Astrocyte (in vitro differentiated cells and primary cell): ENCODE measurements at places on chromosomes 4 and X. TPM values are rescaled to one million over a fixed set of nuclear protein-coding genes. Genes with fewer than 3 reads are reported as not detected.

GRCh38 chrX:9983441-9983840 lies 16.3 kb downstream of the CLDN34 start:
- DNase-seq = no peak

DNA sequence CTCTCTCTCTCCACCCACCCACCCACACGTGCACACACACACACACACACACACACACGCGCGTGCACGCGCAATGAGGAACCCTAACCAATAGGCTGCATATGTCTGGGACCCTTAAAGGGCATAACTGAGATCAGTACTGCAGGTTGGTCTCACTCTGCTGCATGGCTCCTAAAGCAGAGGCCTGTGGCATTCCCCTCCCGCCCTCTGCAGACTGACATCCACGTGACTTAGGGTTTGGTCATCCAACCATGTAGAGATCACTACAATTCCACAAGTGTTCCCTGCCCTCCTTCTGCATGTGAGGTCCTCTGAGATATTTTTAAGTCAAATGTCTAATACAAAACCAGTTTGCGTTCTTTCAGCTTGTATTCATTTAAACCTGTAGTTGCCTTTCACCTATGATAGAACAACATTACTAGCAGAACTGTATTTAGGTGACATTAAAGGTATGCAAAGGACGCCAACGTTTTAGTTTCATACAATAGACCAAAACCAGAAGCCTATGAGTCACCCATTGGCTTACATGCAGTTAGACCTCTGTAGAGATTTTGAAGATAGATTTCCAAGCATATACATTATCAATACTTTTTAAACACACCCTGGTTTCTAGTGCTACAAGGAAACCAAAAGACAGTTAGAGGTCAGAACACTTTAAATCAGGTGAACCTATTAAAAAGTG lies 10.1 kb downstream of the XAGE5 start:
- DNase-seq = no peak

GRCh38 chr4:53674903-53675302 lies 83.6 kb upstream of the LNX1 start:
- DNase-seq = no peak

DNA sequence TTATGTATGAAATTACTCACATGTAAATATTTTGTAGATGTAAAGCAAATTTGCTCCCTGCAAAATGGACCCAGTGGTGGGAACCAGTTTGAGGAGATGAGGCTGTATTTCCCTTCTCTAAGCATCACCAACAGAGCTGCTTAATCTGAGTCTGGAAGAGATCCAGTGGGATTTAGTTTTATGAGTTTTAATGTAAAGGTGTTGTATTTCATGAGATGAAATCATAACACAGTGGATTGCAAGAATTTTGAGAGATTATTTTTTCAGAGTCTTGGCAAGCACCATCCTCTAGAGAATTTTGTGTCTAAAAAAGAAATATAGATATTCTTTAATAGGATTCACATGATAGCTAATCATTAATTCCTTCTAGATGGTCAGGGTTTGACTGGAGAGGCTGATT lies 35.6 kb upstream of the SFRP2 start:
- no peak for DNase-seq

- DNase-seq = peak; percentile 21
Observed at GRCh38 chr4:183905593-183906488, 734 bp downstream of the STOX2 start.

GRCh38 chr4:70666369-70666768 lies at the start of gene JCHAIN:
Gene JCHAIN, minus strand, starts transcription at chr4:70666508. Its CDS starts 18 bp downstream, at chr4:70666490.
- peak; percentile 35 for DNase-seq

- no peak for DNase-seq
Observed at GRCh38 chr4:38987491-38987890, 44.7 kb downstream of the TMEM156 start.

GRCh38 chrX:11266573-11267003 lies 26.6 kb upstream of the AMELX start:
- DNase-seq = no peak

- DNase-seq = peak; percentile 56
Observed at GRCh38 chrX:107730991-107731766, 44.4 kb downstream of the TSC22D3 start.

GRCh38 chr4:26570596-26570995 lies 13.3 kb upstream of the TBC1D19 start:
- peak; percentile 19 for DNase-seq

DNA sequence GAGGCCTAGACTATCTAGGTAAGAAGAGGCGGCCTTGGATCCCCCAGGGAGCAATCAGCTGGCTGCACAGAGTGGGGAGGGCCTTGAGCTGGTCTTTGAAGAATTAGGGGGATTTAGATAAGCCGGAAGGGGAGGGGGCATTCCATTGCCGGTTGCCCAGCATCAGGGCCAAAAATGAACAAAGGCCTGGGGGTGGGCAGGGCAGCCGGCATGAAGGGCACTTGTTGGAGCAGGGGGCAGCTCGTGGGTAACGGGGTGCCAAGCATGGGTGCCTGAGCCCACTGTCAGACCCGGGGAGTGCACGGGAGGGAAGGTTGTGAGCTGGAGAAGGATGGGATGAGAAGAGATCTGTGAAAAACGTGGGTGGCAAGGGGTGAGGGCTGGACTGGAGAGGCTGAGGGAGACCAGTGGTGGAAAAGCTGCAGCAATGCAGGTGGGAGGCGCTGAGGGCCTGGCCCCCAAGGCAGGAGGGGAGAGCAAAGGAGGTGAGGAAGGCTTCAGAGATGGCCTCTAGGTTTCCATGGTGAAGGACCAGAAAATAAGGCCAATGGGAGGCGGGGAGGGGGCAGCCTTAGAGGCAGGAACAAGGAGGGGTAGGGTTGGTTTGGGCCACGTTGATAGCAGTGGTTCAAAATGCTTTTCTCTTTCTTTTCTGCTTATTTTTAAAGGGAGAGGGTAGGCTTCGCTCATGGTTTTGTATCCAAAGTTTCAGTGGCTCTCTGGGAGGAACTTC lies 8.6 kb downstream of the KLF3 start:
- no peak for DNase-seq

GRCh38 chr4:15771216-15772058 lies 6.7 kb upstream of the CD38 start:
- DNase-seq = no peak

DNA sequence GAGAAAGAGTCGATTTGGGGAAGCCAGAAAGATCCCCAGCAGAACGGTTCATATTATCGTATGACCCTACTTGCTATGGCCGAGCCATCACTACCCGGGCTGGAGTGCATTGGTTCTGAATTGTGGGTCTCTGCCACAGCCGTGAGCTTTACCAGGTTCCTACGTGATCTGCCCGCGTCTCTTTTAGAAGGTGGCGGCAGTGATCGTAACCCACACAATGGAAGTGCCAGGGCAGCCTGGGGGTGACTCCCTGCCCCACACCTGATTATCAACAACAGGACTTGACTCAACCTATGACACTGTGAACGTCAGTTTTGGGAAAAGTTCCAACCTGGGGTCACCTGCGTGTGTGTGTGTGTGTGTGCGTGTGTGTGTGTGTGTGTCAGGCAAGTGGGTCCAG lies 90.8 kb downstream of the SHOX start:
- no peak for DNase-seq

GRCh38 chr4:74014332-74014731 lies 15.9 kb upstream of the CXCL5 start:
- DNase-seq = no peak

DNA sequence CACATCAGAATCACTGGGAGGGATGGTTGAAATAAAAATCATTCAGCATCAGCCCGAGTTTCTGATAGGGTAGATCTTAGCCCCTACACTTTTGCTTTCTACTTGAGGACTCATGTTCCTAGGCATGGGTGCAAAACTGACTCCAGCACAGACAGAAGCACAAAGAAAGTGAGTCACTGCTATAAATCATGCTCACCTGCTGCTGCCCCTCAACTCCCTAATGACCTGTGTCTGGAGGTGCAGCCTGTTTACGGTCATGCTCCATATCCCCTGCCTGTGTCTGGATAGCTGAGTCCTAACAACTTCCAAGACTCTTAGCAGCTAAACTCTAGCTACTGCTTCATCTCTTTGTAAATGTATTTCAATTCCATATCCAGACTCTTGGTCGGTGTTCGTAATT lies 57.8 kb downstream of the ADGRA3 start:
- DNase-seq = no peak

- peak; percentile 65 for DNase-seq
Observed at GRCh38 chr4:156336511-156336910, 382.8 kb upstream of the CTSO start.

- peak; percentile 15 for DNase-seq
Observed at GRCh38 chr4:61666244-61666643, 466.1 kb downstream of the ADGRL3 start.

DNA sequence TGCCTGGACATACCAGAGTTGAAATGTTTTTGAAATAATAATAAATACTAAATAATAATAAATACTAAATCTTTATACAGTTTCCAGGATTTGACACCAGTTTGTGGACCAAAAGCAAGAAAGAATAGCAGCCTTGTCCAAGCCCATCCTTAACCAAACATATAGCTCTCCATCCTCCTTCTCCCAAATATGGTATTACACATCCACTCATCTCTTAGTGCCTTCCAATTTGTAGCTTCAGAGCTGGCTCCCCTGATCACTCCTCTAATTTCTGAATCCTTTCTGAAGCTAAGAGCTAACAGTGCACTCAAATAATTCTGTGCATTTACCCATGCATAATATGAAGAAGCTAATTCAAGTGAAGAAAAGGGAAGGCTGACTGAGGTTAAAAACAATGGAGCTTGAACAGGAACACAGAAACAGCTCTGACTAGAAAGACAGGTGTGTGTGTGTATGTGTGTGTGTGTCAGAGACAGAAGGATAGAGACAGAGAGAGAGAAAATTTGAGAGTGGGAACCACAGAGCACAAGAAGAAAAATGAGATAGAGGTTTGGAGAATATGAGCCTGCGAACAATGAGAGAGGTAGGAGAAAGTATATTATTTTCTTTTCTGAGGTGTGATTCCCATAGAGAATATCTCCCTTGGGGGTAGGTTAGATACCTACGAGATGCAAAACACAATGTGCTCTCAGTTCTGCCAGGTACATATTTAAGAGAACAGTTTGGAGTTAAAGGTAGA lies 123.5 kb downstream of the CAMK2D start:
- no peak for DNase-seq

DNA sequence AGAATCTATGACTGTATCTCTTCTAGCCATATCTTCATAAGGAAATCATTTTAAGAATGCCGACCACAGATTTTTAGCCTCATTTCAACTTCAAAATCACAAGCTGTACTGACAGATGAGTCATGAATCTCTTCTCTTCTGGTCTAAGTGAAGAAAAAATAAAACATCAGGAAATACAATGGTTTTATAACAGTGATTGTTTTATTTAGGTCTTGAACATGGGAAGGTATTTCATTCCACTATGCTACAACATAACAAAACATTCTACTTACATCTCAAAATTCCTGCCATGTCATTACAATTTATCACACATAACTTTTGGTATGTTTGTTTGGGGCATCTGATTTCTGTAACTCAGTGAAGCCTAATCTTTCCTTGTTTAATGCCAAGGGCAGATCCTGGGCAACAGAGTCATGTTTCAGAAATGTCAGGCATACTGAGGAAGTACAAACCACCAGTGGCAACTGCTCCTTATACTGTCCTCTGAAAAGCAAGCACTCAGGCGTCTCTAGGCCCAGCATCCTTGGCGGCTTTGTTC lies 325.0 kb downstream of the PDHA2 start:
- DNase-seq = peak; percentile 98

DNA sequence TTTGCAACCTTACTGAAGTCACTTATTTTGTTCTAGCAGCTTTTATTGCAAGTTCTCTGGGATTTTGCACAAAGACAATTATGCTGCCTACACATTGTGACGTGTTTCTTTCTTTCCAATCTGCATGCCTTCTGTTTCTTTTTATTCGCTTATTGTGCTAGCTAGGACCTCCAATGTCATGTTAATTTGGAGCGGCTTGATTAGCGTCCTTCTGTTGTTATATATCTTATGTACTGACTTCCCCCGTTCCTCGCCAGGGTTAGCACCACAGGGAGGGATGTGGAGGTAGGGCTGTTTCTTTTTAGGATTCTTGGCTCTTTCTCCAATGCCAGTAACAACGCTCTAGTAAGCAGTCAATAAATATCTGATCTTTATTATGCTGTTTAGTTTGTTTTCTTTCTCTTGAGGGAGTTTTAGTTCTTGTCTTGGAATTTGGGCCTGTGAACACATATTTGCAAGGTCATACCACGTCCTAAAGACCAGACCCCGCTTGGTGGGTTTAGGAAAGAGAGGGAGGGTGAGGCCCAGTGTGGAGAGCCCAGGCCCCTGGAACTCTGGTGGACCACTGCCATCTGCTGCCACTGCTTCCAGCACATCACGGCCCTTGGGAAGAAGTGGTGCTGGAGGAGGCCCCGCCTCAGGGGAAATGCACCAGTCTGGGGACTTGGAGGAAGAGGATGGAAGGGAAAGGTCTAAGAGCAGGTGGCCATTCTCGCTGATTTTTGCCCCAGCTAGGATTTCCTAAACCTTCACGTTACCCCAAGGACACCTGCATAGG lies 129.1 kb downstream of the TRIML1 start:
- no peak for DNase-seq

DNA sequence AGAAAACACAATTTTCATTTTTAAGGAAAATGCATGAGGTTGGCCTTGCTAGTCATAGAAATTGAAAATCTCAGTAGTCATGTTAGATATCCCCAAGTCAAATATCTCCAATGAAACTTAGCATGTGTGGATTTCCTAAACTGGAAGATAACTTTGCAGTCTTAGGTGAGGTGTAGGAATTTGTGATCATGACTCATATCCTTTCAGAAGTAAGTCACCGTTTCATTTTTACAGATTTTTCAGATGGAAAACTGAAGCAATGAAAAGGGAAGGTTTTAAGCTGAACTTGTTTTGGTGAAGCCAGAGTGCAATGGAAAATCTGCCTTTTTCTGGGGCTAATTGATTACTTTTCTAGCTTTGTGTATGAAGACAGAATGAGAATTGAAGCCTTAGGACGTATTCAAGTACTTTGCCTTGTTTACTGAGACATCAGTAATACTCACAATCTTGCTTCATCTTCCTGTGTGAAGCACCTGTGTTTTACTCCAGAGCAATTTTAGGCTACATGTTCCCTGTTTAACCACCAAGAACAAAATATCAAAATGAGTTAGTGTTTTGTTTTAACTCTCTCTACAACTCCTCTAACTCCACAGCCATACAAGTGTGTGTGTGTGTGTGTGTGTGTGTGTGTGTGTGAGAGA lies 1662.8 kb upstream of the ADGRL3 start:
- DNase-seq = no peak

The STOX2 gene
- 2.5 and 2.6 TPM in 2 replicates for total RNA-seq

The CXCR3 gene
- total RNA-seq = not detected in 2 replicates

The MPC1L gene
- not detected in 2 replicates for total RNA-seq

The TCEAL5 gene
- 0.36 TPM in 1 of 2 replicates, not detected in the other for total RNA-seq

The HTN3 gene
- total RNA-seq = not detected in 2 replicates

The DACH2 gene
- total RNA-seq = 0.12 and 0.16 TPM in 2 replicates

The LINC00632 gene
- total RNA-seq = 318 and 375 TPM in 2 replicates

The NHS gene
- total RNA-seq = 6.6 and 8.1 TPM in 2 replicates

The TRIML2 gene
- 55.7 and 63.3 TPM in 2 replicates for total RNA-seq
